ENCODE measurements at places on chromosomes 2 and 18. TPM values are rescaled to one million over a fixed set of nuclear protein-coding genes. Genes with fewer than 3 reads are reported as not detected.
A peak's percentile ranks its signal among the peaks of the same experiment; 100 is the strongest.

DNA sequence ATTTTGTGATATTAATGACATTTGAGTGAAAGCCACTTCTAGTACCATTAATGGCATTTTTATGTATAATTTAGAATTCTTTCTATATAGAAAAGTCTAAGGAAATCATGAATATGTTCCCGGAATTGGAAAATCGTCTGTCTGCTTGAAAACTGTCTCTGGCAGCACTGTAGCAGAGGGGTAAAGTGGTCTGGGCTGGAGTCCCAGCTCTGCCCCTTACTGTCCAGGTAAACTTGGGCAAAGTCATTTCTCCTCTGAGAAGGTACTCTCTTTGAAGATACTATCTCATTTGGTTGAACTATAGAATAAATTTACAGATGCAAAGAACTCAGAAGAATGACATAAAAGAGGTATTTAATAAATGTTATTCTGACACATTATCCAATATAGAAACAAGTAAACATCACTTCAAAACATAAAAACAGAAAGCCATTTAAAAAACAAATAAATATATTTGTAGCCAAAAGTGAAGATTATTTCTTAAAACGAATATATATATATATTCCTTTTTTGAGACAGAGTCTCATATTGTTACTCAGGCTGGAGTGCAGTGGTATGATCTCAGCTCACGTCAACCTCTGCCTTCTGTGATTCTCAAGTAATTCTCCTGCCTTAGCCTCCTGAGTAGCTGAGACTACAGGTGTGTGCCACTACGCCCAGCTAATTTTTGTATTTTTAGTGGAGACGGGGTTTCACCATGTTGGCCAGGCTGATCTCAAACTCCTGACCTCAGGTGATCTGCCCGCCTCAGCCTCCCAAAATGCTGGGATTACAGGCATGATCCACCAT lies 149.8 kb upstream of the ITGA4 start:
- DNase-seq, result no peak

DNA sequence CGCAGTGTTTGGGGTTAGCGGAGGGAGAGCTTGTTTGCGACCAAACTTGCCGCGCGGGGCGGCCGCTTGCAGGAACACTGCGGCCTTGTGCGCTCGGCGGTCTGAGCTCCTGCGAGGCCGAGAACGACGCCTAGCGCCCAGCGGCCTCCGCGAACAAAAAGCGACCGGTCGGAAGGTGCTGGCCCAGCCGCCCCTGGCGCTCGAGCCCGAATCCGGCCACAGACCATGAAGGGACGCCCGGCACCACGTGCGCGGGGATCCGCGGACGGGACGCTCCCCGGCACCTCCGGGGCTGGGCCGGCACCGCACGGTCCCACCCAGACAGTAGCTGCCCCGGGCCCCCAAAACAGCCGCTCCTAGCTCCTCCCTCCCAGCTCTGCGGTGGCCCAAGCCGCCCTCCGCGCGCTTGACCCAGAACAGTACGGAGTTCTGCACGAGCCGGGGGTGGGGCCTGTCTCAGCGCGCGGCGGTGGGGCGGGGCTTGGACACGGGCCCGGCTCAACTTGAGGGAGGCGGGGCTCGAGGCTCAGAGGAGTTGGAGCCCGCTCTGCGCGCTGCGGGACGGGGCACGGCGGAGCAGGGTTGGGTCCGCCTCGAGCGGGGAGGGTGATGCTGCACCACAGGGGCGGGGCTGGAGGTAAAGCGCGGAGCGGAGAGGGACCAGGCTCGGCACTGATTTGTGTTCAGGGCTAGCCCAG lies 664 bp upstream of the IMPA2 start:
- DNase-seq, result peak; percentile 100

- no peak for DNase-seq
Observed at GRCh38 chr2:118274841-118275510, 186.7 kb downstream of the INSIG2 start.

- no peak for DNase-seq
Observed at GRCh38 chr2:238670111-238670585, 177.7 kb upstream of the TWIST2 start.

Gene ARHGEF4
- total RNA-seq, result 16.1 TPM

Gene KCNK3
- total RNA-seq, result not detected

DNA sequence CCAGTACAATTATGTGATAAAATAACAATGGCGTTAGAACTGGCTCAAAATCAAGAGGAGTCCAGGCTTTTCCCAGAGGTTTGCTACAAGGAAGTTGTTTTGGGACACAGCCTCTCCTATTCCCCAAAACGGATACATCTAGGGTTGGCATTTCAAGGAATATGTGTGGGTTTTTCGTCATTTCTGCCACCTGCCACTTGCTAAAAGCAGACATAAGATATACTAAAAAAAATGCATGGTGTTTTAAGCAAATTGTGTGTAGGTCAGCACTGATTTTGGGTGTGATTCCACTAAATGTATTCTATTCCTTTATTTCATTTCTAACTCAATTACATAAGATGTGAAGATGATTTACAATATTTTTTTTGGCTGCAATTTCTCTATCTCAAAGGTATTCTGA lies 36.4 kb upstream of the GCG start:
- no peak for DNase-seq

DNA sequence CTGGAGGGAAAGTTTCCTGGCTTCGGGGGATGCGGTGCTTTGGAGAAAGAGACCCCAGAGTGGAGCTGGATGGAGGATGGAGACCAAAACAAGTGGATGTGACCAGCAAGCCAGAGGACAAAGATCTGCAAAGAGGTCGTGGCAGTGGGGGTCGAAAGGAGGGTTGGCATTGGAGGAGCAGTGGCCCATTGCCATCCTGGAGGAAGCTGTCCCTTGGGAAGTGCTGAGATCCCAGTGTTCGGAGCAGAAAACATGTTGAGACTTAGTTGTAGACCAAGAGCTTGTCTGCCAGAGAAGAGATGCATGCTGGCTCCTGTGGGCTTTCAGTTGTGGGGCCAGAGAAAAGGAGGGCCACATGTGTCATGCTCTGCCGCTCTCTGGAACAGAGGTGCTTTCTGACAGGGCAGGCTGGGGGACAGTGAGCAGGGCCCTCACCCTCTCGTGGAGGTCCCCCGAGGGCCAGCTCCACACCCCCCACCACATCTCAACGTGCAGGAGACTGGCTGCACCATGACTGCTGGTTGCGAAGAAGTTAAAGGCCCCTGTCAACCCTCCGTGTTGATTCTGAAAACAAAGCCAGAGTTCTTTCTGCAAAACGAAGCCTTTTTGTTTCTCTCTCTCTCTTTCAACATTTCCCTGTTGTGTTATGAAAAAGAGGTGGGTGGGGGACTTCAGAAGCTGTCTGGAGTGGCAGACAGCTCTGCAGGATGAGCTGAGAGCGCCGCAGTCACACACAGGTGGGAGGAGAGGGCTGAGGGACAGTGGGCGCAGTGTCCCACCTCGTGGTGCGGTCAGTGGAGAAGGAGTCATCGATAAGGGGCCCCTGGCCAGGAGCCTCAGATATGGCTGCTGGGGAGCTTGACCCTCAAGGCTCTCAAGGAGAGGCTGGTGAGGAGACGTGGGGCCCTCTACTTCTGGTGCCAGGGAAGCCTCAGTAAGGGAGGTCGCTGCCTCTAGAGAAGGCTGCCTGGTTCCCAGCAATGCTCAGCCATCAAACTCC lies 77.6 kb upstream of the BCL2L11 start:
- DNase-seq, result no peak
